ENCODE measurements at places on chromosomes 12 and 14. TPM values are rescaled to one million over a fixed set of nuclear protein-coding genes. Genes with fewer than 3 reads are reported as not detected.

The BDKRB2 gene
- 23.2 TPM for total RNA-seq

The LHX5 gene
- not detected for total RNA-seq

- DNase-seq = no peak
These were observed 721.3 kb upstream of the USP15 start for GRCh38 chr12:61538951-61539350.

GRCh38 chr12:4112290-4112689, 161.3 kb upstream of the CCND2 start:
- DNase-seq = no peak

- DNase-seq = no peak
These were observed 1007.0 kb upstream of the LRFN5 start for GRCh38 chr14:40599725-40600124.

- DNase-seq = no peak
These were observed 15.4 kb upstream of the TNS2 start for GRCh38 chr12:53034459-53034858.

DNA sequence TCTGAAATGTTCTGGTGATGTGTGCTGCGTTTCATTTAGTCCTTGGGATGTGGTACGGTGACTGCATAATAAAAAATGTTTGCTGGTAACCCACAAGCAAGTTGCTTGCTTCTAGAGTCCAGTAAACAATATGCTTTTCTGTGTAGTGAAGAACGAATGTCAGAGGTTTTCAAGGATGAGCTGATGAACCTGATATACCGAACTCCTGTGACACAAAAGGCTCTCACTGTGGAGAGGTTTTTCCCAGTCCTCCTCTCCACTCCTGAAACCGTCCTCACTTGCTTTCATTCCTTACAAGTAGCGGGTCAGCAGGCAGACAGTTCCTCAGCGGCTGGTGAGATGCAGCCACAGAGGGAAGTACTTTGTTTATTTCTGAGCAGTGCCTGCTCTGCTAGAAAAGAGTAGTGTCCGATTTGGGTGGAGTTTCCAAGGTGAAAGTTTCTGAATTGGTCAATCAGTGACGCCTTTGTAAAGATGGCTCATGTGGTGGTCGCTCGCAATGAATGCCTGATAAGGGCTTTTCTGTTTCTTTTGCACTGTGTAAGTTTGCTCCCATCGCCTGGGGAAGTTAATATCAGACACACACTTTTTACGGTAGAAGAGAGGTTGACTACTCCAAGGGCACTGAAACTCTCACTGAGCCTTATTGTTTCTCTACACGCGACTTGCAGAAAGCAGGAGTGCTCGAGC, 3.0 kb downstream of the ETV6 start:
- DNase-seq = no peak

GRCh38 chr12:67320614-67321295, 51.6 kb downstream of the CAND1 start:
- DNase-seq = no peak
